CD4-positive, alpha-beta T cell (primary cell): ENCODE measurements at places on chromosomes 13 and 19. TPM values are rescaled to one million over a fixed set of nuclear protein-coding genes. Genes with fewer than 3 reads are reported as not detected.

DNA sequence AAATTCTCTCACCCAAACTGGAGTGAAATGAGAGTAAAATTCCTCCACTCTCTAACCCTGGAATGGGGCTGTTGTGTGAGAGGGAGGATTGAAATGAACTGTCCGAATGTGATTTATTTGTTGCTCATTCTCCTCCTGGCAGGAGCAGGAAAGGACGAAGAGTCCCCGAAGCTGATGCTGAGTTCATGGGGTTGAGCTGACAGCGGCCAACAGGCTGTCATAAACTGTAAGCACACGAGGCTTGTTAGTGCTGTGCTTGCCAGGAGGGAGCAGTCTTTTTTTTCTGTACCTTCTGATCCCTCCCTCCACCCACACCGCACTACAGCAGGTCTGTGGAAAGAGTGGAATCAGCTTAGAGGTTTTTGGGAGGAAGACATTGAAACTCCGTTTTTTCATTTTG, 33.1 kb upstream of the ZNF331 start:
- no peaks in the 10 kb centered on the region for H3K36me3 ChIP-seq
- H3K27ac ChIP-seq = no peak overlapping the region
- no peaks in the 10 kb centered on the region for H3K4me1 ChIP-seq
- H3K27me3 ChIP-seq = peaks cover 9% of the 10 kb centered on the region
- H3K4me3 ChIP-seq = no peak overlapping the region
- no peak for DNase-seq

GRCh38 chr13:77055158-77055557, 28.2 kb upstream of the FBXL3 start:
- H3K27me3 ChIP-seq = no peaks in the 10 kb centered on the region
- H3K27ac ChIP-seq = no peak overlapping the region
- peaks cover 92% of the 10 kb centered on the region for H3K36me3 ChIP-seq
- no peaks in the 10 kb centered on the region for H3K4me1 ChIP-seq

DNA sequence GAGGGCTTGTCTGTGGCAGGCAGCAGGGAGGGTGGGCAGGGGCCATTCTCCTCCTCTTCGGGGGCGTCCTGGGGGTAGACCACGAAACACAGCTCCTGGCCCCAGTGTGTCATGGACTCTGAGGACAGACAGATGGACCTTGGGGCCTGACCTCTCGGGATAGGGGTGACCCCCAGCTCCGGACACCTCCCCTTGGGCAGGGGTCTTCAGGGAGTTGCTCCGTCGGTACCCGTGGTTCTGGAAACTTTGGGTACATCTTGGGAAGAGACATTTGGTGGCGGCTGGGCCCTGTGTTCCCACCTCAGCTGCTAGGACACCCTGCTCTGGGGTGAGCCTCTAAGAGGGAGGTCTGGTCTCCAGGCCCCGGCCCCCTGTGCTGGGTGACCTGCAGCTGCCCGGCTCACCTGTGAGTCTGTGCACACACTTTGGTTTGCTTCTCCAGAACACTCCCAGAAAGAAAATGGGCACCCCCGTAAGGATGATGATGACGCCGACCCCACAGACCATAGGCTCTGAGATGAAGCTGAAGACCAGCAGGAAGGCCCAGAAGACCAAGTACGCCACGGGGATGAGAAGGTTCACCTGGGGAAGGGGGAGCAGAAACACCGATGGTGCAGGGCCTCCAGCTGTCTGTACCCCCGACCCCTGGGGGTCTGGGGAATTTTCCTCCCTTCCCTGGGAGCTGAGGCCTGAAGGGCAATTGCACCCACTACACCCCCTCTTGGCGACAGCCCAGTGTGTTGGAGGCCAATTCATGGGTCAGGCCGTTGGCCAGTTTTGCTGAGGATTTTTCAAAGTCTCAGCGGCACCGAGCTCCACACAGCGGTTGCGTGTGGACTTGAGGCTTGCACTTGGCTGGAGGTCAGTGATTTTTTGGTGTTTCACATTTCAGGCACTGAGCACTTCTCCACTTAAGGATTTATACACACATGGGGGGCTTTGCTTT, 15.0 kb downstream of the LRP3 start:
- H3K36me3 ChIP-seq = no peaks in the 10 kb centered on the region
- no peak for DNase-seq
- H3K4me1 ChIP-seq = no peaks in the 10 kb centered on the region
- H3K27me3 ChIP-seq = no peaks in the 10 kb centered on the region

DNA sequence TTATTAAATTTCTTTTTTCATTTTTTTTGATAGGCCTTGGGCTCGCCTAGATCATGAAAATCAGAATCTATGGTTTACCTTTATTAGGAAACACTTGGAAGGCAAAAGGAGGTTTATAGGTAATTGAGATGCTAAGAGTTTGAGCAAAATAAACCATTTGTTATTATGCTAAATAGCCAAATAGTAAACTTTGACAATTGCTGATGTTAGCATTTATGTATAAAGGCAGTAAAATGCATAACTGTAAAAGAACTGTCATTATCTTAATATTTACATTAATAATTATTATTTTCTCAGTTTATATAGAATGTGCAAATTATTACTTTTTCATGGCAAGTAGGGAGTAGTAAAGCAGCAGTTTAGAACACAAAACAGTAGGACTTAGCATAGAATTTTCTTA, 1737.8 kb upstream of the PRR20A start:
- H3K36me3 ChIP-seq = no peaks in the 10 kb centered on the region
- no peak for DNase-seq
- no peak overlapping the region for H3K27ac ChIP-seq
- no peak overlapping the region for H3K4me3 ChIP-seq
- no peaks in the 10 kb centered on the region for H3K4me1 ChIP-seq

GRCh38 chr19:34131100-34131499, 41.2 kb upstream of the LSM14A start:
- H3K27ac ChIP-seq = no peak overlapping the region
- DNase-seq = no peak
- H3K4me1 ChIP-seq = peaks cover 13% of the 10 kb centered on the region
- H3K36me3 ChIP-seq = no peaks in the 10 kb centered on the region
- no peak overlapping the region for H3K4me3 ChIP-seq

- DNase-seq = no peak
- H3K27me3 ChIP-seq = no peaks in the 10 kb centered on the region
- H3K4me1 ChIP-seq = no peaks in the 10 kb centered on the region
- H3K27ac ChIP-seq = no peak overlapping the region
- no peaks in the 10 kb centered on the region for H3K36me3 ChIP-seq
- no peak overlapping the region for H3K4me3 ChIP-seq
Observed at GRCh38 chr13:44230071-44230470, 143.6 kb upstream of the SERP2 start.

DNA sequence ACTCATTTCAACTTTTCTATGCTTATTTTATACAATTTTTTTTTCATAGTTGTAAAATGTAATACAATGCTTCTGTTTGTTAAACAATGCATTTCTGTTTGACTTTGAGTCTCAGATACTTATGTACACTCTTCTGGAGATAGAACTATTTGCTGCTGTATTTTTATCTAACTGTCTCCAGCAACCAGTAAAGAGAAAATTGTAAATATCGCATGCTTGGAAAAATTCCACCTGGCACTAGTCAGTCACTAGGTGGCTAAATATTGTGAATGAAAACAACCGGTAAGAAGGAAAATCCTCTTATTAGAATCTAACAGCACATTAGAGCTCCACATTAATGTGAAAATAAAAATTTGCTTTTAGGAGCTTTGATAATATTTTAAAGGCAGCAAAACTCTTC, 876.5 kb downstream of the PCDH9 start:
- no peak overlapping the region for H3K27ac ChIP-seq
- no peak for DNase-seq
- no peaks in the 10 kb centered on the region for H3K27me3 ChIP-seq
- no peaks in the 10 kb centered on the region for H3K36me3 ChIP-seq

EFNB2 gene
- 0.20 TPM for total RNA-seq

ARHGAP33 gene
- total RNA-seq = 19.5 TPM

ZNF730 gene
- not detected for total RNA-seq

DACT3 gene
- 0.11 TPM for total RNA-seq

ATP8A2 gene
- total RNA-seq = 0.22 TPM

ZFP14 gene
- total RNA-seq = 3.7 TPM
